ENCODE measurements at places on chromosomes 7 and 10.

DNA sequence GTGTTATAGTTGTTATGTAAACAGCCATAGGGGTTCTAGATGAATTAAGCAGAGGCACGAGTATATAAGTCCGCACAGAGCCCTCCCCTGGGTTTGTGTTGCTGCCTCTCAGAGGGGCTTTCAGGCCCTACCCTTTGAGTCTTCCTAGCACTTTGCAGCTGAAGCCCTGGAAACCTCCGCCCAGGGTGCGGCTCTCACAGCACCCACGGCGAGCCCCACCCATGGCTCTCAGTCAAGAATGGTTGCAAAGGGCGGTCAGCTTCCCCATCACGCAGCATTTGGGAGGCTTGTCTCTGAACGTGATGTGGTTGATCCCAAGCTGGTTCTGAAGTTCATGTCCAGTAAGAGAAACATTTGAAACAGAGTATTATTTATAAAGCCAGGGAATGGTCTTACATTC is 18.8 kb upstream of the INSIG1 start:
- no peak for DNase-seq

DNA sequence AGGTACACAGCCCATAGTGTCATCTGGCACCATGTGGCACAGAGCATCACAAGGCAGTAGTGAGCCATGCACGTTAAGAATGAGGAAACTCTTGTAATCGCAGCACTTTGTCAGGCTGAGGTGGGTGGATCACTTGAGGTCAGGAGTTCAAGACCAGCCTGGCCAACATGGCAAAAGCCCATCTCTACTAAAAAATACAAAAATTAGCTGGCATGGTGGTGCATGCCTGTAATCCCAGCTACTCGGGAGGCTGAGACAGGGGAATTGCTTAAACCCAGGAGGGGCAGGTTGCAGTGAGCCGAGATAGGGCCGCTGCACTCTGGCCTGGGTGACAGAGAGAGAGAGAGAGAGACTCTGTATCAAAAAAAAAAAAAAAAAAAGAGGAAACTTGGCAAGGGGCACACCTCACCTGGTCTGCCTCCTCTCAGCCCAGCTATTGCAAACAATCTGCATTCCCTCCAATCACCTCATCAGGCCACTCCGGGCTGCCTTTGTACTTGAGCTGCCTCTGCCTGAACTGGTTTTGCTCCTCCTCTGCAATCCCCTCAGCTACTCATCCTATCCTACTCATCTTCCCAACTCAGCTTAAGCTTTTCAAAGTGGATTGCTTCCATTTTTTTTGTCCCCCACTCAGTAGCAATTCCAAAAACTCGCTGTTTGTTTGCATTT is 46.0 kb upstream of the OPTN start:
- peak; percentile 33 for DNase-seq

DNA sequence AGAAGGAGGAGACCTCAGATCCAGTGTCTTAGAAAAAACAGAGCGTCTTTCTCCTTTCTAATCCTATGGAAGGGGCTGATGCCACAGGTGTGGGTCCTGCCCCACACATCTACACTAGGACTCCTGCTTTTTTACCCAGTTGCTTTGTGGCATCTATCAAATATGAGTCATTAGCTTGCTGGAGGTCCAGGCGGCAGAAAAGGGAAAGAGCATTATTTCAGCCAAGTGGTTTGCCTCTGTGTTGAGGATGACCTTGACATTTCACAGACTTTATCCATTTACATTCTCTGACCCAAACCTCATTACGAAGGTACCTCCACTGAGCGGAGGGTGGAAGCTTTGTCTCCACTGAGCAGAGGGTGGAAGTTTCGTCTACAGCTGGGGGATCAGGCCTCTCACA is 308.4 kb upstream of the KLF6 start:
- no peak for DNase-seq

DNA sequence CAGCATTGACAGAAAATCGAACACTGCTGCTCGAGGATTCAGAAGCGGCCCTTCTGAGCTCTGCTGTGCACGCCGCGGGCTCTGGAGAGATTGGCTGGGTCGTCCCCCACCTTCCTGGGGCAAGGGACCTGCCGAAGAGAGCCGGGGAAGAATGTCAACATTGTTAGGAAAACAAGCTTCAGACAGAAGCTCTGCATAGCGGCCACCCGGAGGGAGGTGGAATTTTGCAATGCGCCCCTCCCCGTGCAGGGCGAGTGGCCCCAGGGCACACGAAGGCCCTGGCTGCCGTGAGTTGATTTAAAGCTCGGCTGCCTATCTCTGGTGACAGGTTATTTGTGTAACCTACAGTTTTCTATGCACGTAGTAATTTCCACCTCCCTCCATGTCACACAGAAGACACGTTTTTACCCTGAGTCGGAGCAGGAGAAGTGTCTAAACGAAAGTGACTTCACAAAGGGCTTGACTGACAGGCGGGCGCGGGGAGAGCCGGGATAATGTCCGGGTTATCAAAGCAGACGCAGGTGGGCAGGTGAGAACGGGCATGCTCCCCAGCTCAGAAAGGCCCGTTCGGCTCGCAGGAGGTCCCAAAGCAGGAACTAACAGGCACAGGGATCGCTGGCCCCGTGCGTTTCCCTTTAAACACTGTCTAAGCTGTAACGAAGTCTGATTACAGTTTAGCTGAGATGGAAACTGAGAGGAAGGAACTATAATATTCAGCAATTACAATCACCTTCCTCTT is 84.6 kb downstream of the PDGFA start:
- DNase-seq = no peak

DNA sequence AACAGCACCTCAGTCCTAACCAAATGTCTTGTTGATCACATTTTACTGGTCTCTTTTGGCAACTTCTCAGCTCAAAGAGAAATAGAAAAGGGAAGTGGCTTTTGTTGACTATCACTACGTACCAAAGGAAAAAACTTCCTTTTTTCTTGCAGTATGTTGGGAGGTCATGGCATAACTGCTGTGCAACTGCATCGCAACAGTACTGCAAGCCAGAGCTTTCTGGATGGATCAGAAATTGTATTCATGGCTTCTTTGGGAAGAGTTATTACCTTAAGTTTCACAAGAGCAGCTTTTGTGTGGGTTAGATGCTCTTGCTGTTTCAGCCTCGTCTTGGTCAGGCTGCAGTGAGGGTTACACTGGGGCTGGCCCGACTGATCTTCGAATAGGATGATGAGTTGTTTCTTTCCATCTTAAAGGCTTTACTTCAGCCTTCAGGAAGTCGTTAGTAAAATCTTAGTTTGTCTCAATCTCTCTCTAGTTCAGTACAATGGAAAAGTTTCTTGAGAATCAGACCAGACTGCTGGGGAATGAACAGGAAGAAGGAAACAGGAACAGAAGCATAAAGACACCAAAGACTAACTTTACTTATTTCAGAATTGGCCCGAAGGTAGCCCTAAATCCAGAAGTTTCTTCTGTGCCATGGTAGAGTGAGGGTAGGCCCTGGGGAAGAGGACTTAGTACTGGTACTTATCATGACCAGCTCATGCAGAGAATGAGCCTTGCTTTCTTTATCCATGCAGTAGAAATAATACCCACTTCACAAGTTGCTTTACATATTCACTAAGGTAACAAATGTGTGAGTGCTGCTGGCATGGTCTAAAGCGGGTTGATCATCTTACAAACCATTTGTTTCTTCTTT is 153.6 kb downstream of the CELF2 start:
- DNase-seq = no peak

DNA sequence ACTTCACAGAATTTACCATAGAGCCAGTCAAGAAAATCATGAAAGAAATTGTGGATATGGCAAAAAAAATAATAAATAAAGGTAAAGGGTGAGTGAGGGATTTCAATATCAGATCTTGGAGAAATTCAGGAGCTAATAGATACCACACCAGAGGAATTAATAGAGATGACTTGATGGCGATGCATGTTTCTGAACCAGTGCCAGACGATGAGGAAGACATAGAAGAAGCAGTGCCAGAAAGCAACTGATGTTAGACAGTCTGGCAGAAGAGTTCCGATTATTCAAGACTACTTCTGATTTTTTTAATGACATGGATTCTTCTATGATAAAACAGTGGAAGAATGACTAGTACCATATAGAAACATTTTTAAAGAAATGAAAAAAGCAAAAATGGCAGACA is 314.7 kb downstream of the BICC1 start:
- no peak for DNase-seq

DNA sequence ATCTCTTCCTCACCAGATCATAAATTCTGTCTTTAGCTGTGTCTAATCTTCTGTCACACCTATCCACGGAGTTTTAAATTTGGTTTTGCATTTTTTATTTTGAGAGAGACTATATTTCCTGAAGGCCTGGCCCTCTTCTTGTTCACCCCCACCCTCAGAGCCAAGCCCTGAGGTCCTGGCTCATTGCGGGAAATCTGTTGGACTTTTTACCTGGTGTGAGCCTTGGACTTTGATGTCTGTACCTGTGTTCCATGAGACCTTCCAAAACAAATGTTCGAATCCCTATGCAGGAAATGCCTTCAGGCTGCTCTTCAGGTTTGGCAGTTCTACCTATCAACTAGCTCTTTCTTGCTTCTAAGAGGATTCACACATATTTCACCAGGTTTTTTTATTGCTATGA is 175.2 kb upstream of the GRB10 start:
- no peak for DNase-seq

DNA sequence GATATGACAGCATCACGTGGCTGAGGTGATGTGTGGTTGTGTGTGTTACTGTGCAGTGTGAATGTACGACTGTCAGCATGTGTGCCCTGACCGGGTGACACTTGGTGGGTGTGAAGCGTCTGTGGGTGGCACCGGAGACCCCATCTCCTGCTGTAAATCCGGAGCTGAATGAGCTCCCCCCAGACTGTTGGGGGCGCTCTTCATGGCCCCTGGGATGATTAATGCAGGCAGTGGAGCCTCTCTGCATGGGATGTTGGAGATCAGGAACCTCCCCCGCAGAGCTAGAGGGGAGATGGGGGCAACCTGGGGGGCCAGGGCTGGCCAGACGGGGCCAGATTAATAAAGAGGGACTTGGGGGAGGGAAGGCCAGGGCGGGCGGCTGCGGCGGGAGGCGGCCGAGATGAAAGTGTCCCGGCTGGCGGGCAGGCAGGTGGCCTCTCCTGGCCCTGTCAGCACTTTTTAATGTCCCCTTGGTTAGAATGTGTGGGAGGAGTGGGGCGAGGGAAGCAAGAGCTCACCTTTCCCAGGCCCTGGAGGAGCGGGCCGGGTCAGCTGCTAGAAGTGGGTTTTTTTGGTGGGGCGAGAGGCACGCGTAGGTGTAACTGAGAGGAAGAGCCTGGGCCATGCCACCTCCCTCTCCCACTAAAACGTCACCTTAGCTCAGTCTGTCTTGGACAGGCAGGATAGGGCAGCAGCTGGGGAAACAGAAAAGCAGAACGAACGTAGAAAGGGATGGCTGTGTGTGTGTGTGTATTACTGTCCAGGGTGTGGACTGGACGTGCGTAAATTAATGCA is 34.1 kb downstream of the HIF1AN start:
- no peak for DNase-seq

GRCh38 chr10:59000162-59000825 is 176.1 kb upstream of the PHYHIPL start:
- no peak for DNase-seq

DNA sequence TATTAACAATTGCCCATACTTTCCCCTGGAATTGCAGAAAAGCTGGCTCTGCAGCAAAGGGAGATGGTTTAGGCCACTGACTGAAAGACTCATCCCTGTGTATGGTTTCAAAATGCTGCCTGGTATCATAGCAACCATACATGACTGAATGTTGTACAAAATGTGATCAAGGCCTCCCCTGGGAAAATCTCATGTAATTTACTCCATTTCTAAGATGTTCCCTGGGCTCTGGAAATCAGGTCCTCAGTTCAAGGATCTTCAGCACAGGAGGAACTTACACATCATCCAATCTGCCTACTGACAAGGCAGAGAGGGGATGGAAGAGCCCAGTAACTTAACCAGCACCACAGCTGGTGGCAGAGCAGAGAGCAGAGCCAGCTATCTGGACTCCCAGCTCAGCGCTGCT is 111.8 kb downstream of the JAZF1 start:
- DNase-seq = peak; percentile 28

GRCh38 chr7:130852867-130853266 is 118.9 kb upstream of the KLF14 start:
- no peak for DNase-seq

GRCh38 chr7:116145245-116145852 is 65.0 kb upstream of the TES start:
- DNase-seq = no peak

GRCh38 chr7:139044813-139045794 is 9.3 kb upstream of the ZC3HAV1L start:
- no peak for DNase-seq

DNA sequence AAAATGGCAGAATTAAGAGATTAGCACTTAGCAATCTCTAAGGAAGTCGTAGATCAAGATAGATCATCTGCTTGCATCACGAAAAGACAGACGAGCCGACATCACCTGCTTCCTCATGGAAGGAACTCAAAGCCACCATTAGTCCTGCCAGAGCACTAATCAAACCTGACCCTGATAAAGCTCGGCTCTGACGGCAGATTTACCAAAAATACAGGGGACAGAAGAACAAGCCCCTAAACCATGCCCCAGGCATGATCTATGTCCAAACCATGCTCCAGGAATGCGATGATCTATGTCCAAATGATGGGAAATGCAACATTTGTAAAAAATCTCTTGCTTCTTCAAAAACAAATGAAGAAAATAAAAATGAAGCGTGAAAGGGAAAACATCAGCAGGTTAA is 182.8 kb downstream of the TCERG1L start:
- no peak for DNase-seq

Data from NCI-H1105 treated with DMSO at 0.1 percent for 48 hours (cell line).